ENCODE measurements at places on chromosomes 13 and 19.

DNA sequence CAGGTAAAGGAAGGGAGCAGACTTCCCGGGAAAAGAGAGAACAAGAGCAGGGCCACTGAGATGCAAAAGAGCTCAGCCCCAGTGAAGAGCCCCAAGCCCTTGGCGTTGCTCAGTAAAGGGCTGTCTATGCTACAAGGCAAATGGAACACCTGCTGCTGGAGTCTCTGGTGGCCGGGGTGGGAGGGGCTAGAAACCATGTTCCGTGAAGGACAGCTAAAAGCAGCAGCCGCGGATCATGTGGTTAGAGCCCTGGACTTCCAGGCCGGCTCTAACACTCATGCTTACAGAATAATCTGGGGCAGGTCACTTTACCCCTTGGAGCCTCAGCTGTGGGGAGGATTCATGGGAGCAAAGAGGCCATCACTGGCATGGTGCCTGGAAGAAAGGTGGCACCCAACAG is 17.8 kb downstream of the POU2F2 start:
- no peak for DNase-seq

DNA sequence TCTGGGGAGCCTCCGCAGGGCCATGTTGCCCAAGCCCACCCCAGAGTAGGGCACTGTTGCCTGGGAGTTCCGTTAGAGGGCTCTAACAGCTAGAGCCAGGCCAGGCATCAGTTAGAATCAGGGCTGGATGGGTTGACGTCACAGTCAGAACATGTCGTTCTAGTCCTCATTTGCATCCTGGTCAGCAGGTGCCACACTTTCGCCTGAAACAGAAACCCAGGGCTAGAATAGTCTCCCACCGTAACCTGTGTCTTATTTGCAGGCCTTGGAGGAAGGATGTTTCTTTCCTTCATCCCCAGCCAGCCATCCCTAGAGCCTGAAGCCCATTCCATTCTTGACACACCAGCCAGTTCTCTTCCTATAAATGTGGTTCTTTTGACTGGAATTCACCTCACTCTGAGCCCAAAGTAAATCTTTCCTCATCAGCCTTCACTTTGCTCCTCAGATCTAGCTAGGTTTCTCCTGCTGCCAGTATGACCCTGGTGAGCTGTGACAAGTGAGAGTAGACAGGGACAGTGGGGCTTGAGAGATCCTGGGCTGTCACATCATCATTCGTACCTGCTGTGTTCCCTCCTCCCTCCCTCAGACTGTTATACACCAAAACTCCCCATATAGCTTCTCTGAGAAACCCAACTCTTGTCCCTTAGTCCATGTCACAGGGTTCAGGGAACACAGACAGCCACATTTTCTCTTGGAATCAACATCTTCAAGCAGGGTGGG is 12.2 kb upstream of the CCDC97 start:
- DNase-seq, result no peak

GRCh38 chr19:10378124-10378523 is 2.2 kb downstream of the TYK2 start:
- no peak for DNase-seq

GRCh38 chr13:103100830-103101229 is 34.6 kb upstream of the SLC10A2 start:
- DNase-seq, result no peak

- DNase-seq, result no peak
These were observed 12.1 kb downstream of the ONECUT3 start for GRCh38 chr19:1765232-1765903.

DNA sequence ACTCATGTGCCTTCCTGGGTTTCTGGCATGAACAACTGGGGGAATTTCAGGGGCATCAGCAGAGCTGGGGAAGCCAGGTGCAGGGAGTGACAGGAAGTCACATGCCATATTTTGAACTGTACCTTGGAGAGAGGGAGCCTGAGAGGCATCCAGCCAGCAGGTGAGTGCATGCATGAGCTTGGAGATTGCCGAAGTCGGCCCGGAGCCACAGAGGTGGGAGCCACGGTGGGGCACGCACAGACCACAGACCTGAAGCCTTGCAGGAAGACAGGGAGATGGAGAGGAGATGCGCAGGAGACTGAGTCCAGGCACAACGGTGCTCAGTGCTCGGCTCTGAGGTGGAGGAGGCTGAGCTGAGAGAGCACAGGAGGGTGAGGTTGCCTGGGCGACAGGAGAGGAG is 55.1 kb downstream of the CDADC1 start:
- no peak for DNase-seq

DNA sequence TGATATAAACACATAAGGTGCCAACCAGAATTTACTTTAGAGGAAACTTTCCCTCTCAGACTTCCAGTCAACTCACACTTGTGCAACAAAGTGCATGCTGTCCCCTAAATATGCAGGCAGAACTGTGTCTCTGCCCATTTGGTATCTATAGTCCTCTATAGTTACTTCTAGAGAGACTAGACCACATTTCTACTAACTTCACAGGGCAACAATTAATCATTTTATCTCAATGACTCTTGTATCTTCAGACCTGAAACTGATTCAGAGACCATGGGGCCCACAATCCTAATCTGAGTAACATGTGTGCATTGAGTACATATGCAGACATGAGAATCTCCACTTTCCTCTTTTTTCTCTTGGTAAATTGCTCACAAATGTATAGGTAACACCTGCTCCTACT is 158.1 kb downstream of the ZNF486 start:
- DNase-seq, result no peak

DNA sequence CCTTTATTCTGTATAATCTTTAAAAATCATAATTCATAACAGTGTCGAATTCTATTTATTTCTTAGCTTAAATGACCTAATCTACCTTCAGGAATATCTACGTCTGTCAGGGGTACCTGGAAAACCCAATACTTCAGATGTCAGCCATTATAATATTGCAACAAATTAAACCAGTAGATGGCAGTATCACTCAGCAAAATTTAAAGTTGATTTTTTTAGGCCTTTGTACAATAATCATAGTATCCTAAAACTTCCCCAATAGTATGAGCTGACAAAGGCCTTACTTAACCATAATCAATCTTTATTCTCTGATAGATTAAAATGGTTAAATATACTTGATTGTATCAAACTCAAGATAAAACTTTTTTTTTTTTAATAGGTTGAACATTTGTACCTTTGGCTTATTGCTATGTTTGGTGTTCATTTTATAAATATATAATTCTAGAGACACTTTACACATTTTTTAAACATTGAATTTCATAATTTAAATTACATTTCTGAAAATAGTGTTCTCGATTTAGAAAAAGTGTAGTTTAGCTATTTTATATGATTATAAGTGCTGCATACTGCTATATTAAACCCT is 830.2 kb upstream of the SPRY2 start:
- no peak for DNase-seq

GRCh38 chr19:54199401-54199800 is 1.3 kb upstream of the RPS9 start:
- DNase-seq, result no peak

DNA sequence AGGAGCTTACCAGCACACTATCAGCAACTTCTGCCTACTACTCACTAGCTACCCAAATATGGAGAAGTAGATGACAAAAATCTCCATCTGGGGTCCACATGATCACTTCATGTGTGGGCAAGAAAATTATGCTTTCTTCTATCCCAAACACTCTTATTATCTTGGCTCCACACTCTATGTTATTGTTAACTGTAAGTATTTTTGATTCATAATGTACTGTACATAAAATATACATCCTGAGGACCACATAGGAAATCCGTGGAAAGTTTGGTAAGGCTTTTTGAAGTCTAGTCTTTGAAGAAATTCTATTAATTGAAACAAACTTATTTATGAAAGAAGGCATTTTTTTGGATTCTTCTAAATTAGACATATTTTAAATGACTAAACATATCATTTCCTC is 378.8 kb downstream of the DACH1 start:
- DNase-seq, result no peak

GRCh38 chr13:113837560-113838355 is 26.1 kb downstream of the GAS6 start:
- no peak for DNase-seq

DNA sequence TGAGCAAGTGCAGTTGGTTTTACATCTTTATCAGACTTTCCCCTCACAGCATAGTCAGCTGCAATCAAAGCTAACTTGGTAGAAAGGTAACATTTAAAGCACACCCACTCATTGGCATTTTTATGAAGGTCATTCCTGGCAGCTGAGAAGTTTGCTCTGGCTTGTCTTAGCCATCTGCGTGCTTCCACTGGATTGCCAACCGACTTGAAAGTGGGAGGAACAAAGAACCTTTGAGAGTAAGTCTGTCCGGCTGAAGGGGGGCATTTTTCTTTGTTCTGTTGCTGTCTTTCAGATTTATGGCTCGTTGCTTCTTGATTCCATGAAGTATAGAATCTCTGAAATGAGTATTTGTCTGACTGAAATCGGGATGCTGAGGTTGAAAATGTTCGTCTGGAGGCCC is 103.1 kb downstream of the SACS start:
- no peak for DNase-seq

DNA sequence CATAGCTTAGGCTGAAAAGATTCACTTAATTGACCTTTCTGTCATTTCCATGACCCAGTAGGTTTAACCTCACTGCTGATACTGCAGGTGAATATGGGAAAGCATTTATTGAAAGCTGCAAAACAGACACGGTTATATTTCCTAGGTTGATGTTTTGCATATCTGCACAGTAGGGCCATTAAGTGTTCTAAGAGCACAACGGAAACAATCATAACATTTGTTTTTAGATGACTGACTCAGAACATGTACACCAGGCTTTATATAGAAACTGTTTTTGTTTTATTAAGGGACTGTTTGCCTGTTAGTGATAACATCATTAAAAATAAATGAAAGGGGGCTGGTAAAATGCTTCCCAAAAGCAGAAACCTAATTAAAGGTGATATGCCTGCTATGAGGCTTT is 367.8 kb downstream of the DACH1 start:
- no peak for DNase-seq

- DNase-seq, result no peak
These were observed 355.8 kb downstream of the MYO16 start for GRCh38 chr13:108985166-108985565.

DNA sequence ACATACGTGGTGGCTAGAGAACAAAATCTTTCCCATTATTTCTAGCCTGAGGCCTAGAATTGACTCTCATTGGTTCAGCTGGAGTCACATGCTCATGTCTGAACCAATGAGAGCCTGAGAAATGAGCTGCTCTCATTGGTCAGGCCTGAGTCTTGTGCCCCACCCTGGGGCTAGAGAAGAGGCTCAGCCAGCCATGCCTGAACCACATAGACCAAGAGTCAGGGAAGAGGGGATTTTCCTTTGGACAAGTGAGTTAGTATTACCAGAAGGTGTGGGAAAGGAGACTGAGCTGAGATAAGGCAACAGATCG is 6.9 kb downstream of the FXYD5 start:
- no peak for DNase-seq

DNA sequence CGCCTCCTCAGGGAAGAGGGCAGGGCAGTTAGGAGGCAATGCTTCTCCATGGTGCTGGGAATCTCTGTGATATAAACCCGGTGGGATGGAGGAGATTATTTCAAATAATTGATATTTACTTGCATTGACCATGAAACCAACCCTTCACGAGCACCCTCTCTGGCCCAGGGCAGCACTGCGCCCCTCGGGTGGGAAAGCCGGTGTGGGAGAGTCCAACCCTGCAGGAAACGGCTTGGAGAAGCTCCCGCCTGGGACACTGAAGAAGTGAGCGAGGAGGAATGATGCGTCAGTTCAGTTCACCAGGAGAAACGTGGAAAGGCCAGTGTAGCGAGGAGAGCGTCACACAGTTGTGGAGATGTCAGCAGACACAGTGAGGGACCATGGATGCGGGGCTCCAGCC is 99.9 kb downstream of the COL4A2 start:
- DNase-seq, result no peak

- DNase-seq, result no peak
These were observed 1890.0 kb upstream of the PCDH20 start for GRCh38 chr13:63305641-63306133.

GRCh38 chr19:1313695-1314613 is 28.3 kb downstream of the EFNA2 start:
- no peak for DNase-seq

DNA sequence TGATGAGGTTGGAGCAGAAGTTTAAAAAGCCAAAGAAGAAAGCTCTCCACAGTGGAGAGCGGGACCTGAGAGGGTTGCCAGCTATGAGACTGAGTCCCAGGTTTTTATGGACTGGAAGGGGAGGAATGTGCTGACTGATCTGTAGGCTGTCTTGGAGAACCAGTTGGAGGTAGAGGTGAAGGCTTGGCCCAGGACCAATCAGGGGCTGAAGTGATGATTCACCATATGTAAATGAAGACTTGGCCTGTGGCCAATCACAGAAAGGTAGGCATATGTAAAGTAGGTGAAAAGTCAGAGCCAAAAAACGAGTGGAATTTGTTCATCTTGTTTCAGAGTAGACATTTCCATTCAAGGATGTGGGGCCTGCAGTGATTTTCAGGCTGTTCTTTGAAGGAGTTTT is 17.5 kb upstream of the KBTBD6 start:
- no peak for DNase-seq

- no peak for DNase-seq
These were observed 335 bp upstream of the ZNF607 start for GRCh38 chr19:37719927-37720265.

DNA sequence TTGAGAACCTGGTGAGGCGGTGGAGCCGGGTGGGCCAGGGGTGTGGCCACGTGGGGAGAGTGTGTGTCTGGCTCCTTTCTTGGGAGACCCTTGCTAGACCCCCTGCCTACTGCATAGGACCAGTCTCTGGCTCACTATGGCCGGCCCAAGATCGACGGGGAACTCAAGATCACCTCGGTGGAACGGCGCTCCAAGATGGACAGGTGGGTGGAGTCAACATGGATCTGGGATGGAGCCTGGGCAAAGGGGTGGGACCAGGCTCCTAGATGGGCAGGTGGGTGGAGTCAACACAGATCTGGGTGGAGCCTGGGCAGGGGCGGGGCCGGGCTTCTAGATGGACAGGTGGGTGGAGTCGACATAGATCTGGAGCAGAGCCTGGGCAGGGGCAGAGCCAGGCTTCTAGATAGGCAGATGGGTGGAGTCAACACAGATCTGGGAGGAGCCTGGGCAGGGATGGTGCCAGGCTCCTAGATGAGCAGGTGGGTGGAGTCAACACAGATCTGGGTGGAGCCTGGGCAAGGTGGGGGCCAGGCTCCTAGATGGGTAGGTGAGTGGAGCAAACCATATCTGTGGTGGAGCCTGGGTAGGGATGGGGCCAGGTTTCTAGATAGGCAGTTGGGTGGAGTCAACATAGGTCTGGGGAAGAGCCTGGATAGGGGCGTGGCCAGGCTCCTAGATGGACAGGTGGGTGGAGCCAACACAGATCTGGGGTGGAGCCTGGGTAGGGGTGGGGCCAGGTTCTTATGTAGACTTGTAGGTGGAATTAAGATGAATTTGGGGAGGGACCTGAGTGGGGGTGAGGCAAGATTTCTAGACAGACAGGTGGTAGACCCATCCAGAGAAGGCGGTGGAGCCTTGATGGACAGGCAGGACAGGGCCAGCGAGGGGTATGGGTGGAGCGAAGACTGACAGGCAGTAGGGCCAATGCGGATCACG is 56.5 kb downstream of the VAV1 start:
- no peak for DNase-seq

Data from stimulated activated CD4-positive, alpha-beta T cell treated with anti-CD3 and anti-CD28 coated beads, Interleukin-2, amount 100 ng/mL, for 4 hours (primary cell).